Activated T-helper 17 cell treated with anti-CD3 and anti-CD28 coated beads, Interleukin-2, amount 50 U/mL, for 72 hours (primary cell): ENCODE measurements at places on chromosomes 13 and 19. TPM values are rescaled to one million over a fixed set of nuclear protein-coding genes. Genes with fewer than 3 reads are reported as not detected.

ZNF566 gene
- total RNA-seq: 5.6 TPM

ZNF543 gene
- 6.7 TPM for total RNA-seq

PABPC3 gene
- total RNA-seq: 0.28 TPM

SIAH3 gene
- not detected for total RNA-seq

TRAPPC6A gene
- 12.9 TPM for total RNA-seq

RNF17 gene
- 0.39 TPM for total RNA-seq

MAP2K2 gene
- total RNA-seq: 143 TPM

MISP3 gene
- 4.1 TPM for total RNA-seq

CEACAM7 gene
- not detected for total RNA-seq

AZU1 gene
- not detected for total RNA-seq

PEAK3 gene
- total RNA-seq: 0.32 TPM
